ENCODE measurements at places on chromosomes 2 and 18. TPM values are rescaled to one million over a fixed set of nuclear protein-coding genes. Genes with fewer than 3 reads are reported as not detected.

DNA sequence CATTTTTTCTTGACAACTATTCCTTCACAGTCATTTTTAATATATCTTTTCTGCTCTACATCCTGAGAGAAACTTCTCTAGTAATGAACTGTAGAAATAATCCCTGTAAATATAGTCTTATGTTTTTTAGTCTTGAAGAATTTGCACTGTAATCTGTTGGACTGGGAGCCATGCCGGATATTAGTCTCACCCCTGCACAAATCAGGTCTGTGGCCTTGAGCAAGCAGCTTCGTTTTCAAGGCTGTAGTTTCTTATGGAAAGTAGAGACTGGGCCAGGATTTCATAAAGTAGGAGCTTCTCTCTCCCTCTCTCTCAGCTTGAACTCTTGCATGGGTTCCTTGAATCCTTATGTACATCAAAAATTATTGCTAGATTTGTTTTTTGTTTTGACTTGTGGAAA lies 8.7 kb downstream of the FARP2 start:
- no peak for DNase-seq

GRCh38 chr2:208266553-208266893 lies 468 bp downstream of the PIKFYVE start:
- no peak for DNase-seq

- no peak for DNase-seq
Measured at GRCh38 chr18:48868468-48869466, 82.0 kb downstream of the SMAD7 start.

TIA1 gene
- total RNA-seq, result 64.6 TPM

- DNase-seq, result no peak
Measured at GRCh38 chr2:109289504-109290222, 160.7 kb downstream of the SH3RF3 start.

DNA sequence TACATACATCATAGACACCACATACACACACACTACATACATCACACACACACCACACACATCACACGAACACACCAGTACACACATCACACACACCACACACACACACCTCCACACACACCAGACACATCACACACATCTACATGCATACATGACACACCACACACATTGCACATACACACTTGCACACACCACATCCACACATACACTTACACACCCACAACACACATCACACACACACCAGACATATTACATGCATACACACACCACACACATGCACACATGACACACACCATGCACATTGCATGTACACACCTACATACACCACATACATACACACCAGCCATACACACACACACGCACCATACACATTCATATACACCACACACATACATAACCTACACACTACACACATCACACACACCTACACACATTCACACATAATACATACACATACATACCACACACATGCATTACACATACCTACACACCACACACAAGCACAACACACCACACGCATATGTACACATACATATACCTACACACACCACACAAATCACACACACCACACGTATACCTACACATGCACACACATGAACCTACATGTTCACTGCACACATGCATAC lies 156.5 kb downstream of the NDUFA10 start:
- DNase-seq, result no peak

- DNase-seq, result no peak
Measured at GRCh38 chr18:13364721-13365205, 146.2 kb downstream of the LDLRAD4 start.

- DNase-seq, result no peak
Measured at GRCh38 chr2:221104361-221104811, 467.7 kb downstream of the EPHA4 start.

All from kidney epithelial cell (primary cell).